ENCODE measurements at places on chromosomes 5 and 9.

- no peak for DNase-seq
Observed at GRCh38 chr5:72555871-72556270, 48.7 kb upstream of the ZNF366 start.

DNA sequence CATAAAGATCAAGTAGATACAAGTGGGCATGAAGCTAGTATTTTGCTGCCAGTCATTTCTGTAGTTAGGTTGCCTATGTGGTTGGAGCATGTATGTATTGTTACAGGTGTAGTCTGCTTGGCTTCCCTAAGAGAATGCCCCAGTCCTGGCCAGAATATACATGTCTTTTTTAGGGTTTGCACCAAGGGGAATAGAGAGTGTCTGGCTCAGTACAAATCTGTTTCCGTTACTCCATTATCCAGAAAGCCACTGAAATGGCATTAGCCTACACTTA lies 23.2 kb downstream of the TGFBR1 start:
- no peak for DNase-seq

GRCh38 chr5:175822225-175822624 lies 49.2 kb upstream of the CPLX2 start:
- no peak for DNase-seq

GRCh38 chr5:80141147-80141671 lies 106.1 kb downstream of the THBS4 start:
- DNase-seq = no peak

DNA sequence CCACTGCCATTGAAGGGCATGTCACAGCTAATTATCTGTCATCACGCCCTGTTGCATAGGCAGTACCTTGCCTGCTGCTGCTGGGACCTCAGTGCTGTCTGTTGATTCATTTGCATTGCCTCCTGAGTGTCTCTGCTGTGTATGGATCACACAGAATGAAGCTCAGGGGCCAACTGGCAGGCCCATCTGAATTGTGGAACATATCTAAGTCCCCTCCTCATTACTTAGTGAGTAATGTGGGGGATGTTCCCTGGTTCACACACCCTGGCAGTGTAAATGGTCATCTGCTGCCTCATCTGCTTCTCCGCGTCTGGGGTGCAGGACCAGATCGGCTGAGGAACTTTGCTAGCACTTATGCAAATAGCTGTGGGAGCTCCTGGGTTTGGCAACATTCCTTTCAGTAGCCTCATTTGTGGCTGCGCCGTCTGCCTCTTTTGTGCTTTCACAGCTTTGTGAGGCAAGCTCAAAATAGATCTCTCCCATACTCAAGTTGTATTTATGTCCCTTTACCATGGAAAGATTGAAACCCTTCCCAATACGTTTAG lies 25.4 kb downstream of the TYRP1 start:
- no peak for DNase-seq

DNA sequence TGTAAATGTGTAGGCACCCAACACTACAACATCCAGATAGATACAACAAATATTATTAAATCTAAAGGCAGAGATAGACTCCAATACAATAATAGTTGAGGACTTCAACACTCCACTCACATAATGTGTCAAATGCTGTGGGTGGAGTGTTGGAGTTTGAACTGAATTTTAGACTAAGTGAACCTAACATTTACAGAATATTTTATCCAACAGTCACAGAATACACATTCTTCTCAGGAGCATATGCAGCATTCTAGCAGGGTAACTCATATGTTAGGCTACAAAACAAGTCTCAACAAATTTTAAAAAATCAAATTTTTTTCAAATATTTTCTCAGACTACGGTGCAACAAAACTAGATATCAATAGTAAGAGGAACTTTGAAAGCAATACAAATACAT lies 648.7 kb upstream of the CDH18 start:
- DNase-seq = no peak

DNA sequence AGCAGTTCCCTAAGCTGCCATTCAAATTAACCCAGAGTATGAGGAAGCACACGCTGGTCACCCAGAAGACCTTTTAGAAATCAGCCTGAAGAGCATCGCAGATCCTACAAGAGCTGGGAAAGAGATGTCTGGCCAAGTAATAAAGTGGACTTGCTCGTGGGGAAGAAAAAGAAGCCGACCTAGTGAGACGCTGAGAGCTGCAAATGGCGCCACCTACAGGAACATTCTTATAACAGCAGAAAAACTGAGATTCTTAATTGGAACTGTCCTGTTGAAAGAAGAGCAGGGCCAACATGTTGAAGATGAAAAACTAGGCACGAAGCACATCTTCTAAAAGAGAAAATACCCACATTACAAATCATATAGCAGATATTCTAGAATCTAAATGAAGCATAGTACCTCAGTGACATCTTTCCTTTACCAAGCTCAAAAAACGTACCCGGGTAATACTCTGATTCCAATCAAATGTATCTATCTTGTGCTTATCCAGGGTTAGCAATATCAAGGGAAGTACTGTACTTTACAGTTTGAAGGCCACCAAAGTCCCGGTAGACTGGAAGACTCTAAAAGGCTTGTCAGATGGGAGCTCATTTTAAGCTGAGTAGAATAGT lies 3.9 kb upstream of the GNAQ start:
- peak; percentile 25 for DNase-seq

DNA sequence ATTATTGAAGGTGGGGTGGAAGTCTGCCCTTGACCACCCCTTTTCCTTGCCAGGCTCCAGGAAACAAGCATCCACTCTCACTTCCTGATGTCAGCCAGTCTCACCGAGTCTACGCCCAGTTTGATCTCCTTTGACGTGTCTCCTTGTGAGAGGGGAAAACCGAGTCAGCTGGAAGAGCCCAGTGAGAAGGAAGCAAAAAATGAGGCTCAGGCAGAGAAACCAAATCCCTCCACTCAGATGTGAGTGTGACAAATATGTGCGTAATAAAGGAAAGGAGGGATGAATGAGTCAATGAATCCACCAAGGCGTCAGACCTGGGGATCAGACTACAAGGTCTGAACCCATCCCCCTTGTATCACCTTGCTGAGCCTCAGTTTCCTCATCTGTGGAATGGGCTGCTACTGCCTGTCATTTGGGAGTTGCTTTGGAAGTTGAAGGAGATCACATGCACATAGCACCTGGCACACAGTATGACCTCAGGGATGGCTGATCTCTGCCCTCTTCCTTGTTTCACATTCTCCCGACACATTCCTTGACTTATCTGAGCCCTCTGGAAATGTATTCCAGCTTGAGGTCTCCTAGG lies 61.3 kb upstream of the XPA start:
- DNase-seq = no peak

DNA sequence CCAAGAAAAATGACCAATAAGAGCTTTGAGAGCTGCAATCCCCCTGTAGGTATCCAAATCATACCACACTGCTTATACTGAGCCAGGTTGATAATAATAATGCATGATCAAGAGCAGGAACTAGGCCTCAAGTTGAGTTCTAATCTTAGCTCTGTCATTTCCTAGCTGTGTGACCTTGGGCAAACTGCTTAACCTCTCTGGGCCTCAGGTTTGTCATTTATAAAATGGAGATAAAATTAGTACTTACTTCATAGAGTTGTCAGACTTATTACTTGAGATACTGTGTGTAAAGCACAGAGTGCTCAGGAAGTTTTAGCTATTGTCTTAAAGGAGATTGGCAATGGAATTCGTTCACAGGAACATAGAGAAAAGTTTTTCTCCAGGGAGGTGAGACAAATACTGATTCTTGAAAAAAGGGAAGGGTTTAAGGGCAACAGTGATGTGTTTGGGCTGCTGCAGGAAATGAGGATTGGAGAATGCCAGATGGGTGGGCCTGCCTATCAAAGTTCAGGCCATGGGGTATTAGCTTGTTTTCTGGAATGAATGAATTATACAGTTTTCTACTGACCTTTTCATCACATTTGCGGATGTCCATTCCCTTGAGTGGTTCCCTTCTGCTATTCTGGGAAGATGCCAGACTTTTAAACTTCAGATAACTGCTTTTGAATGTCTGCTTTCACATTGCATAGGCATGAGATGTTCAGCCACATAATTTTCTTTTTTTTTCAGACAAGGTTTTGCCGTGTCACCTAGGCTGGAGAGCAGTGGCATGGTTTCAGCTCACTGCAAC lies 10.2 kb upstream of the ATP6V0E1 start:
- DNase-seq = no peak

DNA sequence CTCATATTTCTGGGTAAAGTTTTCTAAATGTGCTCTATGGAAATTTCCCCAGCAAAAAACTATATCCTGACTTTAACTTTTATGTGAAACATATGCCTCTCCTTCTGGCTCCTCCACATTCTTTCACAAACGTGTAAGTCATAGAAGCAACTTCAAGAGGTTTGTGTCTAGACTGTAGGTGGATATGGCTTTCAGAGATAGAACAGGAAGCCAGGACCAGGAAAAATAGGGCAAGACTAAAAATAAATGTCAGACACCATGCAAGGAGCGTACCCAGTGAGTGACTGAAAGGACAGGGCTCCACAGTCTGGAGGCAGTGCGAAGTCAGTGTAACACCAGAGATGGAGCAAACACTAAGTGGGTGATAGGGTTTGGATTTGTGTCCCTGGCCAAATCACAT lies 240.7 kb downstream of the COX7C start:
- no peak for DNase-seq

DNA sequence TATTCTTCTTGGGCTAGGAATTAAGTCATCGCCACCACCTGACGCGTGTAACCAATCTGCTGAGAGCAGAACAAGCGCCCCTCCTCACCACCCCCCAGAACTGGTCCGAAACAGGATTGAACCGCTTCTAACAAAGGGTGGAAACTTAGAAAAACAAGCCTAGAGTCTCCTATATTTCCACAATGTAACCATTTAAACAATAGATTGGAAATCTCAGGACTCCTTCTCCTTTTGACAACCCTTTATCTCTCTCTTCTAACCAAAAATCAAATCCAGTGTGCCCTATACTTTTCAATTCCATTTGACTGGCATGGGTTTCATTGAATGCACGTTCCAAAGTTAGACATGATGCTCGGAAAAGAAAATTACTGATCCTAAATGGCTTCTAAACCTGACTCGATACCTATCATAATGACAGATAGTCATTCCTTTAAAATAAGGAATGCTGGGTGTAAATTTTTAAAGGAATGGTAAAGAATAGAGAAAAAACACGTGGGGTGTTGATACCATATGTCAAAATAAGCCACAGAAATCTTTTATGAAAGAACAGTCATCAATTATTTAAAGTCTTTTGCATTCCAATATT lies 1.2 kb downstream of the ARRDC3 start:
- DNase-seq = peak; percentile 32

GRCh38 chr5:74538206-74538661 lies 102.3 kb downstream of the ENC1 start:
- DNase-seq = no peak

- DNase-seq = no peak
Observed at GRCh38 chr5:63958654-63959053, 3.6 kb downstream of the HTR1A start.

- DNase-seq = no peak
Observed at GRCh38 chr9:98667005-98667640, 41.6 kb downstream of the GABBR2 start.

GRCh38 chr5:56565644-56566043 lies 249.7 kb upstream of the MAP3K1 start:
- no peak for DNase-seq

DNA sequence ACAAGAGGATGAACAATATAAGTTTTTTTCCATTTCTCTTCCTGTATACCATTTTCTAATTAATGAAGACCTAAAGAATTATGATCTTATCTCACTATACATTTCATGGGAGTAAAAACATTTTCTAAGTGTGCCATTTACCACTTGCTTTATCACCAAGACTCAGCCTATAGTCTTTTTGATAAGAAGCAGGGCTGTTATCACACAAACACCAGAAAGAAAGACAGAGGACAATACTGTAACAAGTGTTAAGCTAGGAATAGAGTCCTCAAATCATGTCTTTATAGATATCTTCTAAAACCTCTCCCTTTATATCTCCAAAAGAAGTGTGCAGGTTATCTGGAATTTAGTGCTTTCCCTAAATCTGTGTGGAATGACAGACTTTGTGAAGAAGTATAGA lies 119.7 kb downstream of the FAM174A start:
- no peak for DNase-seq

GRCh38 chr9:4929917-4930316 lies 55.2 kb upstream of the JAK2 start:
- DNase-seq = no peak

DNA sequence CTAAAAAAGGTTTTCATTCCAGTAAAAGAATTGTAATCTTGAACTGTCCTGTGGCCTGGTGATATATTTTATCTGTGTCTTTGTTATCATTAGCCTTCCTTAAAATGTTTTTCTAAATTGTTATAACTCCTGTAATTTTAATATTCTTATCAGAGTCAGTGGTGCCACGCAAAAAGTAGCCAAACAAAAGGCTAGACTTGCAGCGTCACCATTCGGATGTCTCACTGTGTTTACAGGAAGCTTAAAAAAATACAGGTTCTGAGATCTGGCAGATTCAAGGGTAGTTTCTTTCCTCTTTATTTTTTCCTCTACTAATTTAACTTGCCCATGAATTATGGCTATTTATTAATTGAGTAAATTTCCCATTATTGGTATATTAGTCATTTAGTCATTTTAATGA lies 362.3 kb downstream of the MAT2B start:
- DNase-seq = no peak

DNA sequence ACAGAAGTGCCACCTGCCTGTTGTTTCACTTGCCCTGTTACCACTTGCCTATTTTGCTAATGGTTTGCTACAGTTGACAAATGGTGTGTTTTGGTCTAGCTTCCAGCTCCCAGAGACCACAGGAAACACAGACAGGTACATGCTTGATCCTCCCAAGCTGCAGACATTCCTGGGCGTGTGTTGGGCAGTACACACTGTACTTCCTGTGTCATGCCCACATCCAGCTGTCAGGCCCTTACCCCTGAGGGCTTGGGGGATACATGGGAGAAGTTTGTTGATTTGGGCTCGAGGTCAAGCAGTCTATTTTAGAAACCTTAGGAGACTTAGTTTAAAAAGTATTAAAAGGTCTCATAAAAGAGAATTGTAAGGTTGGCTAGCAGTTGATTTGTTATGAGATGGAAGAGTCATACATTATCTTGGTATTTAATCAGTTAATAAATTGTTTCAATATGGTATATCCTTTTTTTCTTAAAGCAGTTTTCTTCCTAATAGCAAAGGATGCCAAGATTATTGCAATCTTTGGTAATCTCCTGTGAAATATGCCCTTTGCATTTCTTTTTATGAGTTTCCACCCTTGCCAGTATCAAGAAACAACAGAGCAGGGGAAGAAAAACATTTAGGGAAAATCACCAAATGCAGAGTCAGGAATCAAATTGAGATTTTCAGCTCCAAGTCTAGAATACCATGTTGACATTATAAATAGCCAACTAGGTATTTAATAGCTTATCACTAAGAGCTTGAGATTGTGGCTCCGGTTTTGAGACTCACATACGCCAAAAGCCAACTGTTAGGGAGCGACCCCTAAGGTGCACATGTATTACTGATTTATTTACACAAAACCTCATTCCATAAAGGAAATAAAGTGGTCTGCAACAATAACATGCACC lies 52.3 kb upstream of the CD180 start:
- DNase-seq = no peak
